ENCODE measurements at places on chromosomes 11 and 22.

- no peak for DNase-seq
These were observed 35.2 kb upstream of the FIBIN start for GRCh38 chr11:26958702-26959049.

DNA sequence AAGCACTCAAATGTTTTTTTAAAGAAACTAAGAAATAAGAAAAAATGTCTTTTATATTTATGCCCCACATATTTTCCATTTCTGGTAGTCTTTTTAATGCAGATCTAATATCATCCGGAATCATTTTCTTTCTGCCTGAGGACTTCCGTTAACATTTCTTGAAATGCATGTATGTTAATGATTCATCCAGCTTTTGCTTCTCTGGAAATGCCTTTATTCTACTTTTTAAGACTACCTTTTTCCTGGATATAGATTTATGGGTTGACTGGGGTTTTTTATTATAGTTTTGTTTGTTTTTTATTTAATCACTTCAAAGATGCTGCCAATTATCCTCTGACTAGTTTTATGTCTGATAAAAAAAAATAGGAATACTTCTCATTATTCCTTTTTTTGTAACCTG is 57.1 kb upstream of the LDLRAD3 start:
- no peak for DNase-seq

DNA sequence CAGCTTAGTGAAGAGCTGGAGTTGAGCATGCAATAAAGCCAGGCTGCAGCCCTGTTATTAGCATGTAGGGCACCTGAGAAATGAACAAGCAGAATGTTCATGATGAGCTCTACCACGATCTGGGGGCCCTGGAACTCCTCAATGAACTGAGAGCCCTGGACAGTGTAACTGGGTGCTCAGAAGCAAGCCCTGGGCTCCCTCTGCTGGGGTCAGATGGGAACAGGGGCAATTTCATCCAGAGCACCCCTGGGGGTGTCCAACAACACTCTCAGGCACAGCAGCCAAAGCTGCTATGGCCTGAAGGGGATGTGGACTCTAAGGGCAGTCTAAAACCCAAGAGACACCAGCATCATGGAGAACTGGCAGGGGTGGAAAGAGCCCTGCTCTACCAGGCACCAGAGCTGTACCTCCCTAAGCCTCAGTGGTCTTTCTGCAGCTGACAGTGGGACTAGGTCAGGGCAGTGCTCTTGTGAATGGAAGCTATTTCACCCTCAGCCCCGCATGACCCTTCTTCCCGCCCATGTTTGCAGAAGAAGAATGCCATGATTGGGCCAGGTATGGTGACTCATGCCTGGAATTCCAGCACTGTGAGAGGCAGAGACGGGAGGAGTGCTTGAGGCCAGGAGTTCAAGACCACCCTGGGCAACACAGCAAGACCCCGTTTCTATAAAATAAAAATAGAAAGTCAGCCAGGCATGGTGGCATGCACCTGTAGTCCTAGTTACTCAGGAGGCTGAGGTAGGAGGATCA is 28.9 kb downstream of the THOC5 start:
- DNase-seq = no peak

GRCh38 chr11:72333661-72334060 is 89.7 kb upstream of the PHOX2A start:
- no peak for DNase-seq

- DNase-seq = no peak
These were observed 109.4 kb downstream of the MICAL2 start for GRCh38 chr11:12219757-12220156.

DNA sequence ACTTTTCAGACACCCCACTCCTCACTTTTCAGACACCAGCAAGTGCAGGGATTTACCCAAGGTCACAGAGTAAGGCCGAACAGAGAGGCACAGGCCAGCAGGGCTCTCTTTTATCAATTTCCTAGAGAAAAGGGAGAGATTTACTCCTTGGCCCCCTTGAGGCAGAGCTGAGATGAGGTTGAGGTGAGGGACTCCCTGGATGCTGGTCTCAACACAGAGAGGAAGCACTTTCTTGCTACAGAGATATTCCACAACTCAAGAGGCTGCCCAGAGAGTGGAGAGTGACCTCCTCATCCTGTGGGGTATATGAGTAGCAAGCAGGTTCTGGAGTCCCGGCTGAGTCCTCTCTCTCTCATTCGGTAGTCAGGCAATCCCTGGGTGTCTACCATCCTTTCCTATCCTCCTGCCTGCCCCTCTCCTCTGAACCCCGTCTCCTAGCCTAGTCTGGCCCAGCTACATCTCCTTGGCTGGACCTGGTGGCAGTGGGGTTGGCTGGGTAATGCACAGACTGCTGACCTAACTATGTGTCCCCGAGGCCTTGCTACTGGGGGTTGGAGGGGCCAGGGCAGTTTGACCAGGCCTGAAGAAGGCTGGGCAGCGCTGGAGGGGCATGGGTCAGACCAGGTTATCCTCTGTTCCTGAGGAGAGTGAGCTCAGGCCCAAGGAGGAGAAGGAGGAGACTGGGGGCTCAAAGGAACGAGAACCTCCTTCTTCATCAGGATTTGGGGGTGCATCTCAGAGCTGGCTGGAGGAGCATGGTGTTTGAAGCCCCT is 1.8 kb upstream of the ARHGEF17 start:
- no peak for DNase-seq

DNA sequence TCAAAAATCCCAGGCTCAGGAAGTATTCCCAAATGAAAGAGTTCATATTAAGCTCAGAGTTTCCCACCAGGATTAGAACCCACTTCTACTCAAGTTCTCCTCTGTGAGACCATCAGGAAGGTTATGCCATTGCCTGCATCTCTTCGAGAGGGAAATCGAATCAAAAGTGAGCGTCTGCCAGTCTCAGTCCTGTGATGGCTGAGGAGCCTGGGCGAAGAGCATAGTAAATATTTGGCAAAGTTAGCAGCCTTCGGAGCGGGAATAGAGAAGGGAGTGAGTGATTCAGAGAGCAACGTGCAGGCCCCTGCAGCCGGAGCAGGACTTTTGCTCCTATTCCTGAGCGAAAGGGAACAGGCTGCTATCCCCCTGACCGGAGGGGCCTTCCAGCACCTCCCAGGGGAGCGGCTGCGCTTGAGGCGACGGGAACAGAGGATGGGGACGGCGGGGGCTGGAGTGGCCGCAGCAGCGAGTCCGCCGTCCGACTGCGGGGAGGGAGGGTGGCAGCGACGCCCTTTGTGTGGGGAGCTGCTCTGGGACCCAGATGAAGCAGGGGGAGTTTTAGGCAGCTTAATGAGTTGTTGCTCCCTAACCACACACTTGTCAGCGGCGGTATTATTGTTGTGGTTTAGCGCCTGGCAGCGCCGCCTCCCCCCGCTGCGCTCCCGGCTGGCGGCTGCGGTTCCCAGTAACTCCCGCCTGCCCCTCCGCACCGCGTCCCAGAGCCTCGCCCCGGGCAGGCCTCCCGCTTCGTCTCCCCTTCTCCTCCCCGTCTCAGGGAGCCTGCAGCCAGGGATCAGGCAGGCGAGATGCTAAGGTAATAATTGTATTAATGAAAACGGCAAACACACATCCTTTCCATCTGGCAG is 21.7 kb upstream of the NRGN start:
- DNase-seq = no peak

DNA sequence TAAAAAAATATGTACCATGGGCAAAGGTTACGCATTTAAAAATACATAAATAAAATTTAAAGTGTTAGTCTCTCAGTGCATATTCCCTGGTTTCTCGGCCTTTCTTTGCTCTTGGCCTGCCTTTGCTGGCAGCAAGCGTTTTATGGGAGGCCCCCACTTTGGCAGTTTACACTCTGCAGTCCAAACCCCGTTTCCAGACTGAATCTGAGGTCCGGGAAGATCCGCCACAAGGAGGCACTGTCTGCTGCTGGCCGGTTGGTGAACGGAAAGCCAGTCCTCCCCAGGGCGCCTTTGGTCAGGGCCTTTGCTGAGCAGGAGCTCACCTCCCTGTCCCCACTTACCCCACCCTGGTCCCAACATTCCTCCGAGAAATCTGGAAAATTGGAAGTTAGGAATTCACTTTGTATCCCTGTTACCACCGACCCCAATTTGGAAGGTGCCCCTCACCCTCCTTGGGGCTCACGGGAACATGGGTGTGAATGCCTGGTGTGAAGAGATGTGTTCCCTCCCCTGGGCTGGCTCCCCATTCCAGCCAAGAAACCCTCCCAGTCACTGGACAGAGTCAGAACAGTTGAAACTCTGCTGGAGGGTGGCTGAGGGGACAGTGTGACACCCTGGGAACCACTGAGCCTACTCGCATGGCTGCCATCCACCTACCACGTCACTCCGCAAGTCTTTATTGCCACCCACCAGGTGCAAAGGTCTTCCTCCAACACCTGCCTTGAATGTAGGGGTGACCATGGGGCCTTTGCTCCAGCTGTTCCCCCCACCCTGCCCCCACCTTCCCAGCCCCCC is 9.4 kb upstream of the SF1 start:
- DNase-seq = no peak

- no peak for DNase-seq
These were observed 10.5 kb upstream of the MS4A2 start for GRCh38 chr11:60077981-60078380.

GRCh38 chr22:27752771-27753170 is 48.8 kb downstream of the MN1 start:
- DNase-seq = no peak

- DNase-seq = no peak
These were observed 50.7 kb downstream of the PRR5L start for GRCh38 chr11:36346562-36347383.

DNA sequence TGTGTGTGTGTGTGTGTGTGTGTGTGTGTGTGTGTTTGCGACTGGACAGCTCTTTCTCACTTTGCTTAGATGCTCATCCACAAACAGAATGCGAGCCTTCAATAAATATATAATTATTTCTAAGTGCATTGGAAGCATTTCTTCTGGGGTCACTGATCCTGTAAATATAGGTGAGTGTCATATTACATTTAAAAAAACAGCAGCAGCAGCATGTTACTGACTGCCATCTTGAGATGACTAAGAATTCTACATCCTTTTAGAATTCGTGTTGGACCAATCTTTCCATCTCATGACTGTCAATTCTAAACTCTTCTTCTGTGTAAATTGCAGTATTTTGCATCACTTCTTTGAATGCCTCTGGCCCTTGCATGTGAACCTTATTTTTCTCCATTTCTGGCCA is 238.0 kb upstream of the DDI1 start:
- no peak for DNase-seq

DNA sequence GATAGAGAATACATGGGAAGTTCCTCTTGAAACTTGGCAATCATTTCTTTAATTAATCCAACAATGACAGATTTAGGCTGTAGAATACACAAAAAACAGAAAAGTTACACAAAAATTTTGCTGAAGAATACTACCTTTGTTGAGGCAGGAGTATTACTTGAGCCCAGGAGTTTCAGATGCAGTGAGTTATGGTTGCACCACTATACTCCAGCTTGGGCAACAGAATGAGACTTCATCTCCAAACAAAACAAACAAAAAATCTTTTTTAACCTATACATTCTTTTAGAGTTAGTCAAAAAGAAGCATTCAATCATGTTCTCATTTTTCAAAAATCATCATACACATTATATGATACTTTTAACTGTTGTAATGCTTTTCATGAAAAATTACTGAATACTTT is 22.1 kb downstream of the UEVLD start:
- no peak for DNase-seq

GRCh38 chr11:118532091-118532490 is 1.1 kb downstream of the TMEM25 start:
- DNase-seq = no peak

GRCh38 chr11:130623670-130624668 is 175.5 kb downstream of the ADAMTS15 start:
- DNase-seq = no peak

DNA sequence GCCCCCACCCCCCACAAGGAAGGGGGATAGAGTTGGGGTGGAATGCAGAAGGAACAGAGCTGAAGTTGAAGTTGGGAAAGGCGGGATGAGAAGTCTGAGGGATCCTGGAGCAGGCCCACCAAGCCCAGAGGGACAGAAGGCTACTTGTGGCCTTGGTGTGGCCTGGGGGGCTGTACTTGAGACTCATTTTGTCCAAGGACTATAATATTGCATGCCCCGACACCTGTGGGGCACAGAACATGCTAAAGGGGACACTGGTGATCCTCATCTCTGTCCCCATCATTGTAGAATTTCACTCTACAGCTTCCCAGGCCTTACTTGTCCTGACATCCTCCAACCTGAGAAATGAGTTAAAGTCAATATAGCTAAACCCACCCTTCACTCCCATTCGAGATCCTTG is 1.3 kb downstream of the ESAM start:
- DNase-seq = no peak

DNA sequence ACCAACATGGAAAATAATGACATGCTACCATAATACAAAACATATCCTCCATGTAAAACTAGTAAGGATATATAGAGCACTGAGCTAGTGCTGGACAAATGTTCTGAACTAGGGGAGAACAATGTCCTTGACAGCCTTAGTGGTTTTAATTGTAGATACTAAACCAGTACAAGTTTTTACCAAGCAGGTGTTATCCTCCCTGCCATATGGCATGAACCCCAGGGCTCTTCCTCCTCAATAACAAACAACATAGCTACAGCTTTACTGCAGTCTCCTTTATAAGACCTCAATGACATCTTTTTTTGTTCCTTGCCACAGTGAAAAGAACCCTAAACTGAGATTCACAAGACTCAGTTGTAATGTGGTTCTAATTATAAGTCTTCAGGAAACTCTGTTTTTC is 70.2 kb upstream of the GDPD4 start:
- DNase-seq = no peak

GRCh38 chr11:11356842-11357241 is 3.8 kb upstream of the CSNK2A3 start:
- DNase-seq = no peak

DNA sequence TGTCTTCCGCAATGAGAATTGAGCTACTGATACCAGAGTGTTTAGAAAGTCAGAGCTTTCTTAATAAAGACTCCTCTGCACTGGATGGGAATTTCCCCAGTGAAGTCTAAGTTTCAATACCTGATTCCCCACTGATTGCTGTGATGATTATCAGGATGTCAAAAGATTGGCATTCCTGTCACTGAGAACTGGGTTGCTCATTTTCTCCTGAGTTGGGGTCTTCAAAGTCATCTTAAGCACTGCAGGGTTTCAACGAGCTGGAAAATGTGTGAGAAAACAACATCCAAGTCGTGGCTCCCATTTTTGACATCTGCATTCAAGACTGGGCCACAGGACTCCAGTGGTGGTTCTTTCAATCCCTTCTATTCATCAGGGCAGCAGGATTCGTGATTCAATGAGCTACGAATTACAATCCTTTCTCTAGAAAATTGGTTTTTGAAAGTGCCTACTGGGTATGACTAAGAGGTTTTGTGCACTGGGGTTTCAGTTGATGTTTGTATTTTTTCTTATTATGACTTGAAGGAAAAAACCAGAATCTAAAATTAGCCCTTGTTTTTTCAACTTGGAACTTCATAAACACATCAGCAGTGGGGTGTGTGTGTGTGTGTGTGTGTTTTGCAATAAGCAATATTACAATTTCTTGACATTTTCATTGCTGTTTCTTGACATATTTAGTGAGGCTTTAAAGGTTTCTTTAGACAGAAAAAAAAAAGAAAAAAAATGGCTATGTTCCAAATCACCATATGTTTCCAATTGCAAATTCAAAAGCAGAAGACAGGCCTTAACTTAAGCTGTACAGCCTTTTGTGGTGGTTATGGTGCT is 233.0 kb downstream of the FAM76B start:
- DNase-seq = no peak

GRCh38 chr22:27220339-27220738 is 563.0 kb downstream of the MIAT start:
- DNase-seq = no peak
